ENCODE measurements at places on chromosomes 12 and 14.
A peak's percentile ranks its signal among the peaks of the same experiment; 100 is the strongest.

DNA sequence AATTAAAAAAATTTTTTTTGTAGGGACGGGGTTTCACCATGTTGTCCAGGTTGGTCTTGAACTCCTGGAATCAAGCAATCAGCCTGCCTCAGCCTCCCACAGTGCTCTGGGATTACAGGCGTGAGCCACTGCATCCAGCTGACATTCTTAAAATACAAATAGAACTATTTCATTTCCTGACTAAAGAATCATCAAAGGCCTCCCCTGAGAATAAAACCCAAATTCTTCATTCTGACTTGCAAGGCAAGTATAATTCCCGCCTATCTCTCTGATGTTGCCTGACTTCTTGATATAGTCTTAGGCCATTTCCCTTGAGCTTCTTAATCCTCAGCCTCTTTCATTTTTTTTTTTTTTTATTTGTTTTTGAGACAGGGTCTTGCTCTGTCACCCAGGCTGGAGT is 4.4 kb upstream of the BICD1 start:
- no peak for DNase-seq

DNA sequence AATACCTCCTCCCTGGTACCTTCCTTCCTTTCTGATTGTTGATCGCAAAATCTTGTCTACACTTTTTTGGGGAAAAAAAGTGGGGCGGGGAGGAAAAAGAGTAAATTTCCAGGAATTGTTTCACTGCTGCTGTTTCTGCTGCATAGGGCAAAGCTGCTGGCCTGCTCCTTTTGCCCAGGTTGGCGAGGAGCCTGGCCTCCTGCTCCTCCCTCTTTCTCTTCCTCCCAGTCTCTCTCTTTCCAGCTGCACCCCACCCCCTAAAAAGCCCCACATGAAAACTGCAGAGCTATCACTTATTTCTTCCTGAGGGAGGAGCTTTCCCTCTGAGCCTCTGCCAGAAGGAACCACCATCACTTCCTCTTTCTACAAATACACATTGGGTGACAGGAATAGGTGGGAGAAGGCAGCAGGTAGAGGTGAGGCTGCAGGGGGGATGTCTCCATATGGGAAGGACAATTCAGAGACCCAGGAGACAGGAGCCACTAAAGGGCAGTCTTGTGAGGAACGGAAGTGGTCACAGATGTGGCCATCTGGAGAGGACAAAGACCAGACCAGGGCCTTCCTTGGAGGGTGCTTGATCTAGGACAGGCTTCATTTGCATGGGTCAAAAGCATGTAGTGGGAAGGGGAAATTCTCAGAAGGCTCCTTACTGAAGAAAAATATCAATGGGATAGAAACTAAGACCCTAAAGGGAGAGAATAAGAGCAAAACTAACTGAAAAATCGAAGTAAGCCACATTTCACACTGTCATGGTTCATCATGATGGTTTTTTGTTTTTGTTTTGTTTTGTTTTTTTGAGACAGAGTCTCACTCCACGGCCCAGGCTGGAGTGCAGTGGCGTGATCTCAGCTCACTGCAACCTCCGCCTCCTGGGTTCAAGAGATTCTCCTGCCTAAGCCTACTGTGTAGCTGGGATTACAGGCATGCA is 14.8 kb downstream of the ZBTB39 start:
- peak; percentile 66 for DNase-seq

GRCh38 chr12:49098035-49098451 is 3.4 kb upstream of the DHH start:
- peak; percentile 78 for DNase-seq

- no peak for DNase-seq
Measured at GRCh38 chr12:1491983-1492697, 102.2 kb downstream of the FBXL14 start.

DNA sequence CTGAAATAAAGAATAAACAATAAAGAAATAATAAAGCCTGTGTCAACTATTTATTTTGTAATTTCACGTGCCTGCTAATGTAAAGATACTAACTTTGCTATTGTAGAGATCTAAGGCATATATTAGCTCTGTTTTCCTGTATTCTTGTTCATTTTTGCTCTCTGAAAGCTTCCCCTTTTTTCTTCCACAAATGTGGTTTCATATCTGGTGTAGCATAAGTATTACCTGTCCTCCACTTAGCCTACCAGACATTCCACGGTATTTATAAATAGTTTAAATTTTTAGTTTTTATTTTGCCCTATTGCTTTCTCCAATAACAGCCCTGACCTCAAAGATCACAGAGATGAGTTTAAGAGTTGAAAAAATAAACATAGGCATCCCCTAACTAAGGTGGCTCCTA is 92.6 kb upstream of the ATP2B1 start:
- DNase-seq, result peak; percentile 28
